ENCODE measurements at places on chromosomes 1 and 21.

DNA sequence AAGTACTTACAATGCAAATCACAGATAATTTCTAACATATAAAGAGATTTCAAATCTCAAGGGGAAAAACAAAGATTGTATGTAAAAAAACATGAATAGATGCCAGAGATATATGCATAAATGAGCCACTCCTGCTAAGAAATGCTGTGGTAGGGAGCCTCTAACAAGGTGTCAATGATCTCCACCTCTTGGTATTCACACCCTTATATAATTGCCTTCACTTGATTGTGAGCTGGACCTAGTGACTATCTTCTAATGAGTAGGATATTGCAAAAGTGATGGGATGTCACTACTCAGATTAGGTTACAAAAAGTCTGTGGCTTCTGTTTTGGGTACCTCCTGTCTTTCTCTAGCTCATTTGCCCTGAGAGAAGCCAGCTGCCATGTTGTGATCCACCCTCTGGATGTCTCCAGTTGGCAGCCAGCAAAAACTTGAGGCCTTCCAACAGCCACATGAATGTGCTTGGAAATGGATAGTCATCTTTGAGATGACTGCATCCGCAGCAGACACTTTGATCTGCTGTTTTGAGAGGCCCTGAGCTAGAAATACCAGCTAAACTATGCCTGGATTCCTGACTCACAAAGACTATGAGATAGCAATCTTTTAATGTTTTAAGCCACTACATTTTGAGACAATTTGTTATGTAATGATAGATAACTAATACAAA, 196.1 kb upstream of the FGGY start:
- DNase-seq: no peak

DNA sequence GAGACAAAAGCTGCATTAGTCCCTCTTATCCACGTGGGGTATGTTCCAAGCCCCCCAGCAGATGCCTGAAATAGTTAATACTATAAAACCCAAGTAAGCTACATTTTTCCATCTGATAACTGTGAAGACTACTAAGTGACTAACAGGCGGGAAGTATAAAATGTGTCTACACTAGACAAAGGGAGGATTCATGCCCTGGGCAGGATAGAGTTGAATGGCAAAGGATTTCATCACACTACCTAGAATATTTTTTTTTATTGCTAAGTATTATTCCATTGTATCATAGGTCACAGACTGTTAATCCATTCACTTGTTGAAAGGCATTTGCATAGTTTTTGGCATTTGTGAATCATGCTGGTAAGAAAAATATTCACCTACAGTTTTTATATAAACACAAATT, 26.4 kb upstream of the CFHR4 start:
- no peak for DNase-seq

DNA sequence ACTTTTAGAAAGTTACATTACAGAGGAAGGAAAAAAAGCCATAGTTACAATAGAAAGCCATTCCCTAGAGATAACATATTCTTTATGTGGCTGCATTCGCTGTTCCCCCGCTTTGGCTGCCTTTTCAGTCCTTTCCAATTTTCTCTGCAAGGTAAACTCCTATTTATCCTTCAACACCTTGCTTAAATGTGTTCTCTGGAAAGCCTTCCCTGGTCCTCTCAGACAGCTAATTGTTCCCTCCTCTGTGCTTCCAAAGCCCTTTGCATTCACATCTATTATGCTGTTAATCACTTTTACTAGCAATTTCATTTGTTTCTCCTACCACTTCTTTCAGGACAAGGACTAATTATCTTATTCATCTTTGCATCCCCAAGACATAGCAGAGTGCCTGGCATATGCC, 1.6 kb downstream of the PHC2 start:
- DNase-seq: no peak

DNA sequence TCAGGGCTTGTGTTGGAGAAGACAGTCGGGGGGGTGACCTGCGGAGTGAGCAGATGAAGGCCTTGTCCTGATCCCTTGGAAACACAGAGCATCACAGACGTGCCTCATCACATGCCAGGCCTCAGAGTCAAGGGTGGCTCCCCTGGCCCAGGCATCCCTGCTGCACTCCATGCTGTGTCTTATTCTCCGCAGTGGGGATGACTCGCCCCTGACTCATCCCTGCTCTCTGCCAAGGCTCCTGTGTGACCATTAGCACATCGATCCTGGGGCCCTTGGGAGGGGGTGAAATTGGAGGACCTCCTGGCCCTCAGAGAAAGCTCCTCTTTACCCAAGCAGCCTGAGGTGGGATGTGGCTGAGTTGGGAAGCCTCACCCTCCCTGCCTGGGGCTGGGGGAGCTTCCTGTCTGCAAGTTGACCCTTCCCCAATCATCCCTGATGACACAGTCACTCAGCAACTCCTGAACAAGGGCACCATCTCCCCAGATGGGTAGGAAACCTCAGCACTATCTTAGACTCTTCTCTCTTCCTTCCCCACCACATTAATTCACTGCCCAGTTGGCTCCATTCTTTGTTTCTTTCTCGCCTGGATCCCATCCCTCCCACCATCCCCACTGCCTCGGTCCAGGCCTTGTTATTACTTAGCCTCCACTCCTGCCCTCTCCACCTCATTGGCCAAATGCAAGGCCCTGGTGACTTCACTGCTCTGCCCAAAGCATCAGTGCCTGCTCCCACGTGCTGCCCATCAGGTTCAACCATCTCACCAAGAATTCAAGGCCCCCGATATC, 74.6 kb downstream of the CAMK2N1 start:
- no peak for DNase-seq

GRCh38 chr1:119634016-119634415, 14.1 kb downstream of the ZNF697 start:
- no peak for DNase-seq

GRCh38 chr21:26366781-26367180, 196.2 kb upstream of the APP start:
- no peak for DNase-seq

DNA sequence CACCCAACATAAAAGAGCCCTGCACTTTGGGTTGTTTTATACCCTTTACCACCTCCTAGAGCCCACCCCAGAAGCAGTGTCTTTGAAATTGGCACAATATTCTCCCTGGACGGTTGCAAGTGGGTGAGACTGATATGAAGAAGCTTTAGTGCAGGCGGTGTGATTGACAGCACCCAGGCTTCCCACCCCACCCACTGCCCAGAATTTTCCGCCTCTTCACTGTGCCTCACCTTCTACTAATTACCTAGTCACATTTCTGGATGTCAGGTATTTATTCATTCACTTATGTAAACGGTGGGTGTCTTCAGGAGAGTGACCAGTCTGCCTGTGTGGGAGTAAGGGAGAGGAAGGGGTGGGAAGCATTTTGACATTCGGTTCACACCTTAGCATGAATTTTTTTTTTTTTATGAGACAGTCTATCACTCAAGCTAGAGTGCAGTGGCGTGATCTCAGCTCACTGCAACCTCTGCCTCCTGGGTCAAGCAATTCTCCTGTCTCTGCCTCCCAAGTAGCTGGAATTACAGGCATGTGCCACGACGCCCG, 1.7 kb upstream of the FAM89A start:
- DNase-seq: no peak

DNA sequence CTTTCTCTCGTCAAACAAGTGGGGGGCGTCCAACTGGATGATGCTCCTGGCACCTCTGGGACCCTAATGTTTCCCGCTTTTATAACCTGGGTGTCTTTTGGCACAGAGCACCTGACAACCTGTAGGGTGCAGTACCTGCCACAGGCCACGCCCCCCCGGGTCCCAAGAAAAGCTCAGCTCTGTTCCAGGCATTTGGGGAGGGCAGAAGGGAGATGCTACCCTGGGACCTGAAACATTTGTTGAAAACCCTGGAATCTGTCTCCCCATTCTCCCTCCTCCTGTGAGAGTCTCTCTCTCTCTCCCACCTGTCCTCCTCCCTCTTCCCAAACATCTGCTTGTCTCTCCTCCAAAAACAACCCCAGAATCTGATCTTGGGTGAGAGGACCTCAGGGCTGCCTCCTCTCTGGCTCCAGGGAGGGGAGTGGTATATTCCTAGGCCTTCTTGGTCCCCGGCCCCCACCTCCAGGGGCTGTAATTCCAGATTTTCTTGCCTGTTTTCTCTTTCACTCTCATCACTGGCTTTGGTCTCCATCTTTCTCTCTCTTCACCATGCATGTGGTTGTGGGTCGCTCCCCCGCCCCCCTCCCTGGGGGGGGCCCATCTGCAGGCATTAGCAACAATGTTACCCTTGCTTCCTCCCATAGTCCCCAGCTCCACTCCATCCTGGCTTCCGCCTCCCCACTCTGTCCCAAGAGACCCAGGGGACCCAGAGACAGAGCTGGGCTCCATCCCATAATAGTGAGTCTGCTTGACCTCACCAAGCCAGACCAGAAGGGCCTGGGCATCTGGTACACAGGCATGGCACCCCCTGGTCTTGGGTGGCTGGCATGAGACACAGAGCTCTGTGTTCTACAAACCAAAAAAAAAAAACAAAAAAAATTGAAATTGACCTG, 4.1 kb downstream of the AHDC1 start:
- no peak for DNase-seq

DNA sequence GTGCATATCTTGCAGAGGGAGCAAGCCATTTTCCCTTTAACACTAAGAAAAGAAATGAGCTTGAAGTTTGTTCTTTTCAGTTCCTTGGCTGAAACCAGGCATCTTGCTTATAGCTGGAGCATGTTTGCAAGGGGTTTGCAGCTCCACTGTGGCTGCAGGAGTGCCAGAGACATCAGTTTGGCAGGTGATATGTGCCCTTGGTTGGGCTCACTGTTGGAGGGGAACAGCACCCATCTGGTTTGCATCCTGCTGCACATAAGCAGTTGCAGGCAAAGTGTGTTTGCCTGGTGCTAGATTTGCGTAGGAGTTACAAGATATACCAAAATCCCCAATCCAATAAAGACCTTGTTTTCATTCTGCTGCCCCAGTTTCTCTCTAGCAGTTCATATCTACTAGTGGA, 47.8 kb upstream of the IKBKE start:
- DNase-seq: no peak

- DNase-seq: no peak
Measured at GRCh38 chr1:106889059-106889458, 167.4 kb upstream of the PRMT6 start.

- DNase-seq: no peak
Measured at GRCh38 chr1:151851886-151852285, 1.6 kb downstream of the THEM5 start.

DNA sequence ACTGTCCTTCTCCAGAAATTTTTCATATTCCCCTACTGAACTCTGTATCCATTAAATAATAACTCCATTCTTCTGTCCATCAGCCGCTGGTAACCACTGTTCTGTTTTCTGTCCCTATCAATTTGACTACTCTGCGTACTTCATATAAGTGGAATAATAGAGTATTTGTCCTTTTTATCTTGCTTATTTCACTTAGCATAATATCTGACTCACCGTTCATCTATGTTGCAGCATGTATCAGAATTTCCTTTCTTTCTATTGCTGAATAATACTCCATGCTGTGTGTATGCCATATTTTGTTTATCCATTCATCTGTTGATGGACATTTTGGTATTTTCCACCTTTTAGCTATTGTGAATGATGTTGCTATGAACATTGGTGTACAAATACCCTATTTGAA, 71.9 kb downstream of the CEP350 start:
- no peak for DNase-seq

DNA sequence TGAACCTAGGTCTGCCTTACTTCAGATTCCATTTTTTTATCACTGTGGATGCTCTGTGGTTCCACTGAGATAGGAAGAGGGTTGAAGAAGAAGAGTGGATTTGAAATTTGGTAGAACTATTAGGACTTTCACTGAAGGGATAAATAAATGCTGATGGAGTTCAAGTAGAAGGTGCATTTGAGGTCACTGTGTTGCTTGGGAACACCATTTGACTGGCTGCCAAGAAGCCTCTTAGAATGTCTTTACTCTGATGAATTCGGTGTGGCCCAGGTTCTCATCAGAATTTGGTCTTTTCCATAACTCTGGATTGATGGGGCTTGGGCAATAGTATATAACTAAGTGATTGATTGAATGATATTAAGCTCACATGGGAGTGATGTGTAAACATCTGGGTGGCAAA, 11.9 kb downstream of the XPR1 start:
- DNase-seq: no peak

DNA sequence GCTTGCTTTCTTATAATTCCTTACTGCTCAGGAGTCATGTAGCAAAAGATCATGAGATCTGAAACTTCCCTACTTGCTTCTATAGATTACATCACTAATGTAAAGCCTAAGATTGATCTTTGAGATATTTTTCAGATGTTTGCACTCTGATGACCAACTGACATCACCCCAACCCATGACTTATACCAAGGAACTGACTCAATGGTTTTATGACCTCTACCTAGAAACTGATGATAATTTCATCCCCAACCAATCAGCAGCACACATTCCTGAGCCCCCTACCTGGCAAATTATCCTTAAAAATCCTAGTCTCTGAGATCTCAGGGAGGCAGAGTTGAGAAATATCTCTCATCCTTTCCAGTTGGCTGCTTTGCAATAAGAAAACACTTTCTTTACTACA, 122.3 kb upstream of the CAMK1G start:
- no peak for DNase-seq

DNA sequence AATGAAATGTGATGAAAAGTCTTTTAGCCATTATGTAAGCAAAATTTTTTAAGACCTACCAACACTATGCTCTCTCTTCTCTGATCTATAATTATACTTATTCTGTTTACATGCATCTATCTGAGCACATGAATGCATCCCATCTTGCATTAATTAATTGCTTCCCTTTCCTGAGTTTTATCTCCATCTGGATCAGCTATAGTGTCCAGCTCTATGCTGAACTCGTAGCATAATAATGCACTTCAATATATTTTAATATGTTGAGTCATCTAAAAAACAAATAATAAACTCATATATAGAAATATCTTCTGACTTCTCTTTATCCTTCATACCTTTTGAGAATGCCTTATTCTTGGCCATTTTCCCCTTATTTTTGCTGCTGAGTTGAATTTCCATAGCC, 1097.8 kb downstream of the TTLL7 start:
- DNase-seq: no peak

GRCh38 chr21:46055863-46056281, 42.0 kb upstream of the COL6A2 start:
- no peak for DNase-seq

DNA sequence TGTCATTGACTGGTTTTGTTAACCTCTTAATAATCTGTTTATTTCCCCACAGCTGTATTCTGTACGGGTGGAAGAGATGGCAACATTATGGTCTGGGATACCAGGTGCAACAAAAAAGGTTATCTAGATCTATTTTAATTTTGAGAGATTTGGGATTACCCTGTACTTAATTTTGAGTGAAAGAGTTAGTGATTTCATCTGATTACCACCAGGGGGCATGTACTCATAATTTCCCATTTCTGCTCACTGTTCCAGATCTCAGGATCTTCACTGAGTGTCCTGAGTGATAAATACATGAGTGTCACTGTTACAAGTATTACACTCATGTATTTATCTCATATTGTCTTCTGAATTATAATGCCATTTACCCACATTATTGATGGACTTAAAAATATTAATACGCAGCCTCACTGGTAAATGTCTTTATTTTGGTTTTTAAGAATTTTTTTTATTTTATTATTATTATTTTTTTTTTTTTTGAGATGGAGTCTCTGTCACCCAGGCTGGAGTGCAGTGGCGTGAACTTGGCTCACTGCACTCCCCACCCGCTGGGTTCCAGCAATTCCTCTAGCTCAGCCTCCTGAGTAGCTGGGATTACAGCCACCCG, 27.4 kb downstream of the DTL start:
- DNase-seq: no peak

All from D721Med (cell line).